Muscle of leg (tissue), 16 donors: ENCODE measurements at places on chromosomes 13 and 19. TPM values are rescaled to one million over a fixed set of nuclear protein-coding genes. Genes with fewer than 3 reads are reported as not detected.

The ASPDH gene
- total RNA-seq = not detected

The SERPINE3 gene
- total RNA-seq = not detected

The NCAN gene
- total RNA-seq = 0.22 TPM

The ACTMAP gene
- total RNA-seq = 1.2 TPM
